Pulmonary artery endothelial cell (primary cell): ENCODE measurements at places on chromosomes 12 and 14.

DNA sequence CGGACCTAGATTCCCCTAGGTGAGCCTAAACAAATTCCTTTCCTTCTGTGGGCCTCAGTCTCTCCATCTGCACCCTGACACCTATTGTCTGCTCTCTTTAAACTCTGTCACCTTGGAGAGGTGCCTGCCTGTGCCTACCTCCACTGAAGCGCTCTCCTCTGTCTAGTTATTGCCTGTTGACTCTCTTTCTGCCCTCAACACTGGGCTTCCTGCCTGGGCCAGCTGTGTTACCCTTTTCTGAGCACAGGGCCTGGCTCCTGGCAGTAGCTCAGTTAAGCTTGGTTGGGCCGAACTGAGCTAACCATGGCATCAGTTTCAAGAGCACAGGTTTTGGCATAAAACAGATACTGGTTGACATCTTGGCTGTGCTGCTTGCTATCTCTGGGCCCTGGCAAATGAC, 43.5 kb downstream of the PRMT8 start:
- no peak for DNase-seq

GRCh38 chr14:61561657-61562276, 133.5 kb upstream of the HIF1A start:
- DNase-seq = peak; percentile 99

GRCh38 chr14:101072531-101072930, 169.0 kb upstream of the RTL1 start:
- no peak for DNase-seq

DNA sequence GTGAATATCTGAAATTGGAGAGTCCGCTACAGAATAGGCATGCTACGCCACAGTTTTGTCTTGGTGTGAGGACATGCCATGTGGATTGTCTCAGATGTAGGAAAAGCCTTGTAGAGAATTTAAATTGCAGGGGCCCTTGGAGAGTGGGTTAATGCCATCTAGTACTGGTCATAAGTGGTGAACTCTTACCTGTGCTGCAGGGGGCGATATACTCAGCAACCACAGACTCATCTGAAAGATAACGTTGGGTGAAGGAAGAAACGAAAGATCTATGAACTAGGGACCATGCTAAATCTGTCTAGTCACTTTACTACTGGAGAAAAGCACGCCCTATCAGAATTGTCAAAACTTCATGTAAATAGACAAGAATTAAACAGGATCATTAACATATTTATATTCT, 33.7 kb upstream of the A2M start:
- DNase-seq = no peak
